ENCODE measurements at places on chromosomes 12 and 14.

GRCh38 chr12:103523771-103524170, 28.0 kb upstream of the C12orf42 start:
- no peak for DNase-seq

DNA sequence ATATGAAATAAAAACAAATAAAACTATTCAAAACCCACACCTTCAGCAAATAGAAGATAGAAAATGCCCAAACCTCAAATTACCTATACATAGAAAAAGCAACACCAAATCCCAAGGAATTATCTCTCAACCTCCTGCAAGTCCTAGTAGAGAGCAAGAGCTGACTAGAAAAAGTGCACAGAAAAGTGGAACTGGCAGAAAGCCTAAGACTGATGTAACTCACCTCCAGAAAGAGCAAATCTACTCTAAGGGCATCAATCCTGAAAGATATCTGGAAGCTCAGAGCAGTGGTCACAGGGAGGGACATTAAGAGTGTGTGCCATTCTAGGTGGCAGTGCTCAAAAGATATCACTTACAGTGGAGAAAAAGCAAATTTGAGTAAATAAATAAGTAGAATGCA, 62.1 kb upstream of the PLEKHG7 start:
- no peak for DNase-seq

GRCh38 chr12:6030081-6030480, 85.0 kb upstream of the ANO2 start:
- DNase-seq = no peak

DNA sequence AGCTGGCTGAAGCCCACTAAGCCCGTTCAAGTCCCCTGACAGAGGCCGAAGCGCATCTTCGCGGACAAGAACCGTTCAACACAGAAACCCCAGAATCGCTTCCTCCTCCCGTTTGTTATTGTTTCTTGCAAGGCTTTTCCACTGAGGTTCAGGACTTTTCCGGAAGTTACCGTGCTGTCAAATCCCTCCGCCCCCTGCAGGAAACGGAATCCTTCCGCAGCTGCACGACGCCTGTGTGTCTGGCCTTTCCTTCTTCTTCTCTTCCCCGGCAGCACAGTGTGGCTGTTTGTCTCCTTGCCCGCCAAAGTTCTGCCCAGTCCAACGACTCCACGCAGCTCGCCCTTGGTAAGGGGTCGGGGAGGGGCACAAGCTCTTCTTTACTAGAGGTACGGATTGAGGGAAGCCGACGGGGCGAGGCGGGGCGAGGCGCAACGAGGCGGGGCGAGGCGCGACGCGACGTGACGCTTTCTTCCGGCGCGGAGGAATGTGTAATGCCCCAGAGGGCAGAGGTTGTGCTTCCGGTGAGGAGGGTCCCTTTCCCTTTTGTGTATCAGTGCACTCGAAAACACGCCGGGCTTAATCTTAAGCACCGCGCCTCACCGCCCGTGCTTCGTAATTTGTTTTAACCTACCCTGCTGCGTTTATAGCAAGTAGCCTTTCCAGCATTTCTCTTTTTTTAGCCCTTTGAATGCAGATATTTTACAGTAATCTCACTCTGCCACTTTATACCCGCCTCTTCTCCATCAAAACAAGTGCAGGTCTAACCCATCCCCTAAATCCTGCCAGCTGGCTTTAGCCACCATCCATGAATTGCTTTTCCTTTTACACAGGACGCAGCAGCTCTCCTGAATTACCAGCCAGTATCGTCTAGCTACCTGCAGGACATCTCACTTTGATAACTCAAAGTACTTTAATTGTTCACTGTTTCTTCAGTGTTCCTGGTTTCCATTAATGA, at the start of gene KDM5A:
Gene KDM5A (minus strand): TSS at position 179 of the 955 bp plus-strand sequence. CDS start 229 bp downstream, outside the sequence.
- peak; percentile 96 for DNase-seq

DNA sequence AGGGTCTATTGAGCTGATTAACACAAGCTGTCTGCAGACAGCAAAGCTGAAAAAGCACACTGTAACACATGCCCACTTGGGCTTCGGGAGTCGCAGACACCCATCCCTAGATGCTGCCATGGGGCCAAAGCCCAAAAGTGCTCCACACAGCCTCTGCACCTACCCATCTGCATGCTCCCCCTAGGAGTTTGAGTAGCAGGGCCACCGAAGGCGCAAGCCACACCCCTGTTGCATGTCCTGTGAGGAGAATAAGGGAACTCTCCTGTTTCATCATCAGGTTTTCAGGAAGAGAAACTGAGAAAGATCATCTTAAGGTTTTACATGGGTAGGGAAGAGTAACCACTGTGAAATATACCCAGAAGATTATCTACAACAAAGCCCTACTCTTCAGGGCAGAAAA, 5.6 kb upstream of the ST8SIA1 start:
- DNase-seq = no peak

DNA sequence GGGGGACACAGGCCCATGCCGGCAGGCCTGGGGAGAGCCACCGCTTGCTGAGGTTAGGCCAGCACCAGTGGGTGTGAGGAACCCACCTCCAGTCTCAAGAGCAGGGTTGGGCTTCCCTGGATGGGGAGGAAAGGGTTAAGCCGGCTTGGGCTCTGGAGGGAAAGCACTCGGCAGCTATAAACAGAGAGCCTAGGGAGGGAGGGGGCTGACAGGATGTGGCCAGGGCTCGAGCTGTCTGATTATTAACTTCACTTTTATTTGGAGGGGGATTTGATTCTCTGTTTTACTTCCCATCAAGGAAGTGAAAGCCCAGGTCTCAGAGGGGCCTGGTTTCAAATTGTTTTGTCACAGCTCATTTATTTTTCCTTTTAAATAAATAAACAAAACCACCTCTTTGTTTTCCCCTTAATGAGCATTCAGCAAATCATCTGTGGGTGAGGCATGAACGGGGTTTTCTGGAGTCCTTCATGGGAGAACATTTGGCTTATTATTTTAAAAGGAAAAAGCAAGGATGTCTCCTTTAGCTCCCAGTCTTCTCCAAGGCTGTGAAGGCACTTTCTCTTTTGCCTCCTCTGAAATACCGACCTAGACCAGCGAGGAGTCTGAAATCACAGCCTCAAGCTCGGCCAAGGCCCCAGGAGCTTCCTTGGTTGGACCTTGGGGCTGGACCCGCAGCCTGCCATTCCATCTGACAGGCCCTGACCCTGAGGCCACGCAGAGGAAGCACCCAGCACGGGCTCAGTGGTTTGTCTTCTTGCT, 21.9 kb upstream of the ZFP36L1 start:
- peak; percentile 77 for DNase-seq

- DNase-seq = no peak
Observed at GRCh38 chr12:58640314-58640713, 280.0 kb downstream of the LRIG3 start.

DNA sequence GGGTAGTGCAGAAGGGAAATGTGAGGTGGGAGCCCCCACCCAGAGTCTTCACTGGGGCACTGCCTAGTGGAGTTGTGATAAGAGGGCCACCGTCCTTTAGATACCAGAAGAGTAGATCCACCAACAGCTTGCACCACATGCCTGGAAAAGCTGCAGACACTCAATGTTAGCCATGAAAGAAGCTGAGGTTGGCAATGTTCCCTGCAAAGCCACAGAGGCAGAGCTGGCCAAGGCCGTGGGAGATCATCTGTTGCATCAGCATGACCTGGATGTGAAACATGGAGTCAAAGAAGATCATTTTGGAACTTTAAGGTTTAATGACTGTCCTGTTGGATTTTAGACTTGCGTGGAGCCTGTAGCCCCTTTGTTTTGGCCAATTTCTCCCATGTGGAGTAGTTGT, 468.4 kb upstream of the FOXG1 start:
- no peak for DNase-seq

- no peak for DNase-seq
Observed at GRCh38 chr12:18932211-18932610, 194.3 kb downstream of the CAPZA3 start.

DNA sequence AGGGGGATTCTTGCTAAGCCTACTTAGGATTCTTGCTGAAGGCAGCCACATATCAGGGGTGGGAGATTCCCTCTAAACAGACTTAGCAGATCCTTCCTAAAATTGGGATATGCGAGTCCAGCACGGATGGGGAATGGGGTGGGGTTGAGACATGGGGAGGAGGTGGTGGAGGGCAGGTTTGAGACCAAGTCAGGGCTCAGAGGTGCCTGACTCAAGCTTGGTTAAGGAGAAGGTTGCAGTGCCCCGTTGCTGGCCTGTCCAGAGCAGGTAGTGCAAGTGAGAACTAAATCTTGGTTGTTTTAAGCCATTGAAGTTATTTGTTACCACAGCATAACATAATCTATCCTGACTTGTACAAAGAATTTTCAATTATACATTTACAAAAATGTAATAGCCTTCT, 359.7 kb downstream of the AACS start:
- no peak for DNase-seq

- no peak for DNase-seq
Observed at GRCh38 chr14:50360851-50361250, 35.8 kb downstream of the CDKL1 start.

GRCh38 chr12:56257491-56258067, 605 bp downstream of the ANKRD52 start:
- DNase-seq = peak; percentile 37

DNA sequence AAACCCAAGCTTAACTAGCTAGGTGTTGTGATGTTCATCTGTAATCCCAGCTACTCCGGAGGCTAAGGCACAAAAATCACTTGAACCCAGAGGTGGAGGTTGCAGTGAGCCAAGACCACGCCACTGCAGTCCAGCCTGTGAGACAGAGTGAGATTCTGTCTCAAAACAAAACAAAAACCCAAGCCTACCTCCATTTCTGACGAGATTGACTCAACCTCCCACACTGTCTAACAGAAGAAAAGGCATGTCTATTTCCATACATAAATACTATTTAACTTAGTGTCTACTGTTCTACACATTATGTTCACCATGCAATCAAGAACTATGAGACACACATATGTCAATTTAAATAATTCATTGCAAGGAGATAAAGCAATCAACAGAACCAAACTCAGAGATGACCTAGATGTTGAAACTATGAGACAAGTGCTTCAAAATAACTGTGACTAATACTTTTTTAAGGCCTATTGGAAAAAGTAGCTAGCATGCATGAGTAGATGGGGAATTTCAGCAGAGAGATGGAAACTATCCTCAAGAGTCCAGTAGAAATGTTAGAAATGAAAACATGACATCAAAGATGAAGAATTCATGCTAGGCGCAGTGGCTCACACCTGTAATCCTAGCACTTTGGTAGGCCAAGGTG, 75.9 kb upstream of the DHRS4 start:
- DNase-seq = no peak

GRCh38 chr12:124352839-124353238, 57.9 kb downstream of the RFLNA start:
- peak; percentile 88 for DNase-seq

DNA sequence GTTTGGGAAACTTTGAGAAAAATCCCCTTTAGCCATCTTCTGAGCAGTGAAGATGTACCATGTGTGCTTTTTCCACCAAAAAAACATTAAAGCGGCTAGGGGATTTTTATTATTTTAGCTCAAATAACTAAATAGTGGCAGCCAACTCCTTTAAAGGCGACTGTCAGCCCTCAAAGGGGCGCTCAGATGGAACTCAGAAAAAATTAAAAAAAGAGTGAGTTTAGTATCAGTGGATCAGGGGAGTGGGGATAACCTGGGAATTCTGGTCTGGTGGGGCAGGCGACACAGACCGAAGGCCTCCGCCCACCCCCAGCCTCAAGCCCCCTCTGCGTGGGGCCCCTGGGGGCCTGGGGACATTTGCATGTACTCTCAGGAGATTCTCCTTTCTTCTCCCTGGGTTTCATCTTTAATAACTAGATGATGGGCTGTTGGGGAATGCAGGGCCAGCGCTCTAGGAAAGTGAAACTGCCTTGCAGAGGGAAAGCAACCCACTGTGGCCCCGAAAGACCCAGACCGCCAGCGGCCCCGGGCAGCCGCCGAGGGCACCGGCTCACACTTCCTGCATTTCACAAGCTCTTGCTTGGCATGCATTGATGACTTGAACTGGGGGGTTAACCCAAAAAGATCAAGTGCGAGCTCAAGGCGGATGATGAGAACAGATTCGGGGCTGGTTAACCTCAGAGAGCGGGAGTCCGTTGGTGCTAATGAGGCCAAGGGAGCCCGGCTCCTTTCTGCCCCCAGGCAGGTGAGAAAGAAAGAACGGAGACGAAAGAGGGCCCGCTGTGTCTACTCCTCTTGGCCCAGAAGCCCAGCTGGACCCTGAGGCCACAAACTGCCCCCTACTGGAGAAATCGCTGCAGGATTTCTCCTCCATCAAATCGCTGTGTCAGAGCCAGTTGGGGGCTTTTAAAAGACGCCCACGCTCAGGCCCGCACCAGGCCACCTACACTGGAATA, 7.3 kb upstream of the BATF start:
- peak; percentile 60 for DNase-seq

DNA sequence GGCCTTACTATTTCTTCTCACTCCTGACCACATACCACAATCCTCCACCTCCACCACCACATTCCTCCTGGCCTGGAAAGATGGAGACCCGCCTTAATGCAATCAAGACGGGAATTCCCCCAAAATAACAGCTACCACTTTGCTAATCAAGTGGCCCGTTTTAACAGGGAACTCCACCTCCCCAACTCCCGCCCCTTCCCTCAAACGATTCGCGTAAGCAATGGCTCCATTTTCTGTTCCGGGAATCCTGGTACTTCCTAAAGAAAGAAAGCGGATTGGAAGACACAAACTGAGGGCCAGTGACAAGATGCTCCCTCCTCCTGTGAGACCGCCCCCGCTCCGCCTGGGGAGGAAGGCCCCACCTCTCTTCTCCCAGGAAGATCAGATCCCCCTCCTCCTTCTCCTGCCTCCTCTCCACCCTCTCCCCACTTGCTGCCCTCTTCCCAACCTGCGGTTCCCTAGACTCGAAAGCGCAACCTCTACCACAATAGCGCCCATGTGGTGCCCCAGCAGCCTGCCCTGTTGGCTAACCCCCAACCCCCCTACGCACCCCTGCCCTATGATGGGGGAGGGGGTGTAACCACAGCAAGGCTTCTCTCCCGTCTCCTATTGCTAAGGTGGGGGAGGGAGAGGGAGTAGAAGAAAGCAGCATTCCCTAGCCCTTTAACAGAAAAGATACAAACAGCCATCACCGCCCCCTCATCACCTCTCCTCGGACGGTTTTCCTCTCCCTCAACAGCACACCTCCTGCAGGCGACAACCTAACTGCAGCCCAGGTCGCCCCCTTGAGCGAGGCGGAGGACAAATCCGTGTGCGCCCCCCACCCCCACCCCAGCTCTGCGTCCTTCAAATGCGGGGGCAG, 777 bp downstream of the ARF3 start:
- DNase-seq = peak; percentile 90

GRCh38 chr14:104595911-104596450, 8.6 kb downstream of the TMEM179 start:
- DNase-seq = no peak

DNA sequence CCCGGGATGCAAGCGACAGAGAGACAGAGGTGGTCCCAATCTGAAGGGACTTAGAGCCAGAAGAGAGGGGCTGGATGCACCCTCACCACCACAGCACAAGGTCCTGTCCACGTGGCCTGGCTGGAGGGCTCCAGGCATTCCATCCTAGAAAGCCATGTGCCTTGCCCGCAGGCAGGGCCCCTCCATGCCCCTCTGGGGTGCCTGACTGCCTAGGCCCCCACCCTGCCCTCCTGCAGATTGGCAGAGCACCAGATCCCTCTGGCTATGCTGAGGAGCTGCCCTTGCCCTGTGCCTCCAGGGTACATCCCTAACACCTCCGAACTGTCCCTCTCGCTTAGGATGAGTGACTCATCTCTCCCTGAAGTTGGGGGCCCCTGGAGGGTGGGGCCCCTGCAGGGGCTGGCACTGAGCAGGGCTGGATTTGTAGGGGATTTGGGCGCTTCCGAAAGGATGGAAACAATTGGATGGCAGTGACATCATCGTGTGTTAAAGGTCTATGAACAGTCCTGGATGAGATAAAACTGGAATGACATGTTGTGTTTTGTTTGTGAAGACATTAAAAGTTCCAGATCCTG, 50.9 kb downstream of the CHGA start:
- DNase-seq = no peak

- no peak for DNase-seq
Observed at GRCh38 chr12:106141452-106141851, 2.7 kb upstream of the NUAK1 start.

- peak; percentile 80 for DNase-seq
Observed at GRCh38 chr12:92827836-92828431, 101.2 kb downstream of the EEA1 start.
